ENCODE measurements at places on chromosomes 4 and X. TPM values are rescaled to one million over a fixed set of nuclear protein-coding genes. Genes with fewer than 3 reads are reported as not detected.

HSD17B13 gene
- 0.18 TPM for polyA plus RNA-seq

RBMX gene
- 194 TPM for polyA plus RNA-seq

CD99 gene
- 188 TPM for polyA plus RNA-seq

DUX4 gene
- polyA plus RNA-seq, result 1.2 TPM

NKX6-1 gene
- not detected for polyA plus RNA-seq

XPNPEP2 gene
- polyA plus RNA-seq, result 3.6 TPM

DNA sequence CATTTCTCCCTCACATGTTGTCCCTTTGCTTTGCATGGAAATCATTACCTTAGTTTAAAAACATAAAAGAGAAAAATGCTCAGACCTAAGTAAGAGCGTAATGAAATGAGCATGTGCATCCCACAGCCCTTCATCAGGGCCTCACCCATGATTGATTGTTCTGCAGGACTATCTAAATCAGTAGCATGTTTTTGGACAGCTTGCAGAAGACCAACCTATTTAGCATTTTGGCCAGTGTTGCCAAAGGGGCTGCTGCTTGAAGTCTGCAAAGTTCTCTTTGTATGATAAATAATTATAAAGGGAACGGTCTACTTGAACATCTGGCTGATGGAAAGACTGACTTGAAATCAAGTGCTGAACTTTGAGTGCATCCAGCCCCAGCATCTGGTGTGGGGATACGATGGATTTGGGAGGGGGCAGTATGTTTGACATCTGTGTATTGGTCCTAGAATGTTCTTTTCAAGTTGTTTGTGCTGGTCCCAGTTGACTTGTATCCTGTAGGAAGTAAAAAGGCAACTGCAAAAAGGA, 76.1 kb upstream of the LIMCH1 start:
- no peak for DNase-seq

GRCh38 chr4:153531976-153532626, 65.9 kb downstream of the TMEM131L start:
- DNase-seq, result no peak

DNA sequence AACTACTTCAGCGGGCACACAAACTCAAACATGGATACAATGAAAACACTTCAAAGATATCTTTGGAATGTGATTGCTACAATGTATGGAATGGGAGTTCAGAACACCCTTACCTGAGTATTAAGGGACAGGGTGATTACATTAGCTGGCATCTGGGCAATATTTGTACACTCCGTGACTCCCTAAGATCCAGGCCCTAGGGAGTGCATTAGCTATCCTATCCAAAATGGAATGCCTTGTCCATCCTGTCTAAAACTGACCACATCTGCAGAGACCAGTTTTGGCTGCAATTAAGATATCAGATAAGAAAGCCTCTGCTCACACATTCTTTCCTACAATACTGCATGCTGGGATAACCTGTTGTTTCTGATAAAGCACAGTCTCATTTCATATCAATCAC, 176.6 kb upstream of the EMCN start:
- no peak for DNase-seq

- DNase-seq, result no peak
Measured at GRCh38 chrX:136582624-136583023, 50.6 kb downstream of the VGLL1 start.

GRCh38 chr4:42398171-42398870, 1.0 kb downstream of the SHISA3 start:
- no peak for DNase-seq

DNA sequence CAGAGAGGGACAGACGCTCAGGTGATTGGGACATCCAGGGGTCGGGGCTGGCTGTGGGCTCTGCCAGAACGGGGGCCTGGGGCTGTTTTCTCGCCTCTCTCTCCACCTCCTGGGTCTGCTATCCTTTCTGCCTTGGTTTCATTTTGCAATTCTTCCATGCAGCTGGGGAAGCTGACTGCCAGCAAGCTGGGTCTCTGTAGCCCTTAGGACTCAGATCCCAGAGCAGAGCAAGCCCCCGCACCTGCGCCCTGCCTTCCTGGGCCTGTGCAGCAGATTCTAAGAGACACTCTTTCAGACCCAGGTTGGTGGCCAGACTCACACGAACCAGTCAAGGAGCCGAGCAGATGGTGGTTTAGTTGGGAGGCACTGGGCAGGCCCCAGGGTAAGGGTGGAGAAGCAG, 59.1 kb upstream of the GRPEL1 start:
- DNase-seq, result no peak

DNA sequence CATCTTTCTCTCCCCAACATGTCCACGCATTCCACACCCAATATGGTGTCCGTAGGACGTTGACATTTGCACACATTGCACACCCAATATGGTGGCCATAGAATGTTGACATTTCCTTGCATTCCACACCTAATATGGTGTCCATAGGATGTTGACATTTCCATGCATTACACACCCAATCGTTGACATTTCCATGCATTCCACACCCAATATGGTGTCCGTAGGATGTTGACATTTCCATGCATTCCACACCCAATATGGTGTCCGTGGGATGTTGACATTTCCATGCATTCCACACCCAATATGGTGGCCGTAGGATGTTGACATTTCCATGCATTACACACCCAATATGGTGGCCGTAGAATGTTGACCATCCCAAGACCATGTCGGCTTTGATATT, 88.4 kb upstream of the SHOX start:
- no peak for DNase-seq

DNA sequence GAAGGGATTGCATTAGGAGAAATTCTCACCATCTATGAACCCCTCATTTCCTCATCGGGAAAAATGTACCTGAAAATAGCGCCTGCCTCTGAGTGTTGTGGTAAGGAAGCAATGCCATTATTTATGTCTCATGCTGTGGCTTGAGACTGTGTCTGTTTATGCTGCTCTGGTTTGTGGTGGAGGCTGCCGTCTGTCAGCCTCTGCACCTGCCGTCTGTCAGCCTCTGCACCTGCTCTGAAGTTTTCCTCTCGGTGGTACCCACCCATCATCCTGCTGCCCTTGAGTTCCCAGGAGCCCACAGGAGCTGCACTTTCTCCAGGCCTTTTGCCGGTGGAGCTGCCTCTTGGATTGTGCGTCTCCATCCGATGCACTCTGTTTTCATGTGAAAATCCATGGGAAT, 68.5 kb upstream of the PPP2R3B start:
- no peak for DNase-seq

DNA sequence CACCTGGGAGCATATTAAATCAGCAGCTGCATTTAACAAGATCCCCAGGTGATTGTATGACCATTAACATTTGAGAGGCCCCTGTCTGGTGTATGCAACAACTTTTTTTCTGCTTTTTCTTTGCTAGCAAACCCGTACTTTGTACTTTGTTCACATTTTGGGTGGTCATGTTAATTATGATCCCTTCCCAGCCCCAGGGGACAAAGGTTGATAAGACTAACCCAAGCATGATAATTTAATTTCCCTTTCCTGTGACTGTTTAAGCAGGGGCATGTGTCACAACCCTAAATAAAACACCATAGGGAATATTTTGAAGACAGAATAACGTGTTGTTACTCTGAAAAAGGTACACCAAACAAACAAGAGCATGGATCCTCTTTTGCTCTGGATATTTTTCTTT, 332.0 kb downstream of the PCDH18 start:
- DNase-seq, result no peak

- DNase-seq, result no peak
Measured at GRCh38 chr4:31422006-31422405, 701.8 kb downstream of the PCDH7 start.

DNA sequence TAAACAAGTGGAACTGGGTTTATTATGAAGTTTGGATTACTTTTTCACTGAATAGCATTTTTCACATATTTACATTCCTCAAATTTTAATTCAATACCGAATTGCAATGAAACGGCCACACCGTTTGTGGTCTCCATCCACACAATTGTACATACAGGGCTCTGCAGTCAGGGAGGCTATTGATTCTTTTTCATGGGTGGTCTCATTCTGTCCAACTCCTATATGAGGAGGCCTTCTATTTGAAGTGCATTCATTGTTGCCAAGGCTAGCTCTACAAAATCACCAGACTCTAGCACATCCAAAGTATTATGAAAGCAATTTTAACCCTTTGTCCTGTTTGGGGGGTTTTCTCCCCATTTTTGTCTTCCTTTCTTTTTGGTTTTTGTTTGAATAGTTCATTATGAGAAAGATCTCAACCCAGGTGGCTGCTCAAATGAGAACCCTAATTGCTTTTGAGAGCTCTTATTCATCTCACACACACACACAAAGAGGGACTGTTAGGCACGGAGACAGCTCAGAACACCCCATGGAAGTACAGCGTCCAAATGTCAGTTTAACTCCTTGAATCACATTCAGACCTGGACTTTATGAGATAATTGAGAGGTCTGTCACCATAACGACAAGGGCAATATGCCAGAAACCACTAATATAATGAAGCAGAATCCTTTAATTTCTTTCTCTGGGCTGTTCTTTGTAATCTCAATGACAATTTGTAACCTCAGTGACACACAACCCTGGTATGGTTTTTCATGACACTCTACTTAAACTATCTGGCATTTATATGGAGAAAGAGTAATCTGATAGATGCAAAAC, 79.4 kb downstream of the NLGN4X start:
- no peak for DNase-seq

DNA sequence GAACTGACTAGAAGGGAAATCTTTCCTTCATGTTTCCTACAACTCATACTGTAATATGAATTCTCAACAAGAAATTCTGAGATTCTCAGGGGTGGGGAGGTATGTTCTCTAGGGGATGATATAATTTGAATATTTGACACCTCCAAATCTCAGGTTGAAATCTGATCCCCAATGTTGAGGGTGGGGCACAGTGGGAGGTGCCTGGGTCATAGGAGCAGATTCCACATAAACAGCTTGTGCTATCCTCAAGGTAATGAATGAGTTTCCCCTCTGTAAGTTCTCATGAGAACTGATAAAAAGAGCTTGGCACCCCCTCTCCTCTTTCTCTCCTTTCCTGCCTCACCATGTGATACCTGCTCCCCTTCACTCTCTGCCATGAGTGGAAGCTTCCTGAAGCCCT, 21.5 kb downstream of the FBXW7 start:
- DNase-seq, result no peak

- DNase-seq, result no peak
Measured at GRCh38 chr4:665751-666435, 8.2 kb downstream of the ATP5ME start.

- DNase-seq, result no peak
Measured at GRCh38 chr4:40176602-40177001, 20.2 kb upstream of the RHOH start.

DNA sequence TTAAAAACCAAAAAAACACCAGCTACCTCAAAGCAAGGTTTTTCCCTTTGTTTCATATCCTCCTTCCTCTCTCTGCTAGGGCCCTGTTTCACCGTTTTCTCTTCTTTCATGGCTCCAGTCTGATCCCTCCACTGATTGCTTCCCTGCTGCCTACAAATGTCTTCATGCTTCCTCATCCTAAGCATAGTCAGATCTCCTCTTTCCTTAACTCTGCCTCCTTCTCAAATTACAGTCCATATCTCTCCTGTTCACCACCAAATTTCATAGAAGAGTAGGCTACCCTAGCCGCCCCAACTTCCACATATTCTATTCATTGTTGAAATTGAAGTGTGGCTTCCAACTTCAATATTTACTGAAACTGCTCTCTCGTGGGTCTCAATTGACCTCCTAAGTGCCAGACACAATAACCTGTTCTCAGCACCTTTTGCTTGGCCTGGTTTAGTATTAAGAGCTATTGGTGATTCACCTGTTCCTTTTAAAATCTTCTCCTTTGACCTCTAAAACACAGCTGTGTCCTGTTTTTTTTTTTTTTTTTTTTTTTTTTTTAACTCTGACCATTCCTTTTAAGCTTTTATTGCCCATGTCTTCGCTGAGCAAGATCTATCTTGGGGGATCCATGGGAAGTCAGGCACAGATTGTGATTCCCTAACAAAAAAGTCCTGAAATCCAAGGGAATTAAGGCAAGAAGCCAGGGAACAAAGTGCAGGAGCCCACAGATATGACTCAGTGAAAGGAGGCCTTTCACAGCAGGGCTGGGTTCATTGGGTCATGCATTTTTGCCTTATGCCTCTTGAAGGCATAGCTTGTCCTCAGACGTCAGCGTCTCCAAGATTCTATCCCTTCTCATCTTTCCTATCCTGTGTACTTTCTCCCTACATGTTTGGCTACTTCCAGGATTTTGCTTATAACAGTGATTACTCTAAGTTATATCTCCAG, 85.4 kb downstream of the RPS3A start:
- no peak for DNase-seq

- DNase-seq, result no peak
Measured at GRCh38 chr4:16608611-16609125, 289.8 kb downstream of the LDB2 start.

DNA sequence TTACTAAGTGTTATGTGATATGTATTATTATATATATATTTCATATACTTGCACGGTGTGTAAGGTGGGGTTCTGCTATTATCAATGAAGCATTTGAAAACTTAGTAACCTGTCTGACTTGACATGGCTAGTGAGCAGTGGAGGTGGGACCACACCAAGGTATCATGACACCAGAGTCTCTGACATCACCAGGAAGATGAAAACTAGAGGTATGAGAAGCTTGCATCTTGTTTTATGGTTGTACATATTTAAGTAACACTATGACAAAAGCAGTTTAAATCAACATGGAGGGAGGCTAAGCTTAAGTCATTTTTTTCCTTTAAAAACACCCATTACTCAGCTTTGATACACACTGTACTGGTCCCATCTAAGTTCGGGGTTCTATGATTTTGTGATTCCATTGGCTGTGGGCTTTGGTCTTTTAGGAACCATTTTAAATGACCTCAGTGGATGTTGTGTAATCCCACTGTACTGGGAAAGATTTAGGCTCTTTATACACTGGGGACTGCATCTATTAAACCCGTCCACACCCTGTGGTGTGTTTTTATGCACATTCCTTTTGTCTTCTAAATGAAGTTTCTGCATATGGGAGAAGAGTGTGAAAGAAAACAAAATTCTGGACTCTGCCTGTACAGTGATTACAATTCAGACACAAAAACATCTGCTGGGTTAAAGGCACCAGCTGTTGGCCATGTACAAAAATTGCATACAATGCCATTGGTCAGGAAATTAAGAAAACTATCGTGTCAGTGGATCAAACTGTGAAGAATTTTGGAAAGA, 570.6 kb downstream of the SPRY1 start:
- no peak for DNase-seq

DNA sequence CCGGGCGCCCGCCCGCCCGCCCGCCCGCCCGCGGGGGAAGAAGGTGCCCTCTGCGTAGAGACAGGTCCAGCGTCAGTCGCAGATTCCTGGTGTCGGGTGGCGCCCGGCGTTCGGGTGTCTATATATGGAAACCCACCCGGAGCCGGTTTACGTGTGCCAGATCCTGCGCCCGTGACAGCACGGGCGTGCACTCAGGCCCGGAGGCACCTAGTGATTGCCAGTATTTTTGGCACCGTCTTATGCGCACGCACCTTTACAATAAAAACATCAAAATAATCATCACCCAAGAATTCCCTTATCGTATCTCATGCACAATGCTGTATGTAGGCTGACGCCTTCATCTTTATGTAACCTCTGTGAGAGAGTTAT, 519 bp downstream of the SLC25A4 start:
- no peak for DNase-seq

Measured in forelimb muscle (tissue), 1 donor.